Urinary bladder (tissue), 4 donors: ENCODE measurements at places on chromosomes 1 and 21. TPM values are rescaled to one million over a fixed set of nuclear protein-coding genes. Genes with fewer than 3 reads are reported as not detected.

DNA sequence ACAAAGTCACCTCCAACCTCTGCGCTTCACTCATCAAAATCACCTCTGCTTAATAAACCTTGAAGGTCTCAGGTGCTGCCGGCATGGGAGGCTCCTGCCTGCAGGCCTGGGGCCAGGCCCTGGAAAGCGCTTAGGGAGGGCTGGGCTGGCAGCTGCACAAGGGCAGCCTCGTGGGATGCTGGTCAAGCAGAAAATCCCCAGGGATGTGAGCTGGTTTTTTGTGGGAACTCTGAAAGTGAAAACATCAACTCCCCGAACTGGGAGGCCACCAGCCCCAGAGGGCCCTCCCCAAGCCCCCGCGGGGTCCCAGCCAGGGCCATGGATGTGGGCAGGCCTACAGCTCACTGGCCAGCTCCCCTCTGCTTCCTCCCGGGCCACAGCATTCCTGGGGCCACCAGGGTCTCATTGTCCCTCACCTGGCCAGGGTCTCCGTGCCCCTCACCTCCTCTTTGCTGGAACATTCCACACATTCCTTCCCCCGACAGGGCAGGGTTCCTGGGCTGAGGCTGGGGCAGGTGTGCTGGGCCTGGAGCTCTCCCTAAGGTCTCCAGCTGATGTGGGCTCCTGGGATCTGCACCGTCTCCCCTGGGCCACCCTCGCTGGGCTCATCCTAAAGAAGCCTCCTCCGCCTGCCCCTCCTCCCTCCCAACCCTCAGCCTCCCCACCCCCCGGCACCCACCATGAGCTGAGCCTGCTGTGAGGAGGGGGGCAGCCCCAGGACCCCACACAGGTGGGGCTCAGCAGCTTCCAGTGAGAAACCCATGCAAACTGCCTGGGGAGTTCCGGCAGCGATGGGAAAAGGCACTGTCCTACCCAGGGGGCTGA is 36.0 kb upstream of the POFUT2 start:
- no peak for DNase-seq

DNA sequence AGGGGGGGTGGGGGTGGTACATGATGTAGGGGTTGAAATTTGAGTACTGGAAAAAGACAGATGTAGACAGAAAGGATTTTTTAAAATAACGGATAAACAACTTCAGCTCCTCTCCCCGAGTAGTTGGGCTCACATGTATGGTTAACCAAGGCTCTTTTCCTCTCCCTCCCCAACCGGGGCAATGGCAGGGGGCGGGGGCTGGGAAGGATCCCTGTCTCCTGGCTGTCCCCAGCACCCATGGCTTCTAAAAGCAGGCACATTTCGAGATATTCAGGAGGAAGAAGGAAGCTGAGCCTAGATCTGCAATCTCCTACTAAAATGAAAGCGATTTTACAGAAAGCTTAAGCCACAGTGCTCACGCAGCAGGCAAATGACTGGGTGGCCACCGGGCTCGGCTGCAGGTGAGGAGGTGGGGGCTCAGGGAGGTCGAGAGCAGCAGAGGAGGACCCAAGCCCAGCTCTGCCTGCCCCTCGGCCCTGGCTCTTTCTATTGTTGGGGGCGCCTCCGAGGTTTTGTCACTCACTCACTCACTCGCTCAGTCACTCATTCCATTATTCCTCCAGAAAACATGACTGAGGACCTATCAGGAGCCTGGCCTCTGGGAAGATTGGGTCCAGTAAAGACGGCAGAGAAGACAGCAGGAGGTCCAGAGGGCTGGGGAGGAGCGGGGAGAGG is 573.3 kb downstream of the PTPRU start:
- no peak for DNase-seq

DNA sequence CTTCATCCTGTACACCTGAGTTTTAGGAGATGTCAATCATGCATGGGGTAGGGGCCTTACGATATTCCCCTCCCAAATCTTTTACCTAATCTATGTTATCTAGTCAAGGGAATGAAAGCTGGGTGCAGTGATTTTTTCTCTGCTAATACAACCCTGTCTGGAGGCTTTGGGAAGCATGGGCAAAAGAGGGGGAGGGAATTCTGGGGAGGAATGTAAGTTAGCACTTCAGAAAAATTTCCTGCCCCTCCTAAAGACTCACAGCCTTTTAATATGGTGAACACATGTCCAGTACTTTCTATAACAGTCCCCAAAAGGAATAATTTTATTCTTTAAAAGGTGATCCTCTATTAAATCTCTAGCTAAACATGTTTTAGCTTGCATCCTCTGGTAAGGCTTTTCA is 25.6 kb upstream of the PRELP start:
- DNase-seq, result no peak

DNA sequence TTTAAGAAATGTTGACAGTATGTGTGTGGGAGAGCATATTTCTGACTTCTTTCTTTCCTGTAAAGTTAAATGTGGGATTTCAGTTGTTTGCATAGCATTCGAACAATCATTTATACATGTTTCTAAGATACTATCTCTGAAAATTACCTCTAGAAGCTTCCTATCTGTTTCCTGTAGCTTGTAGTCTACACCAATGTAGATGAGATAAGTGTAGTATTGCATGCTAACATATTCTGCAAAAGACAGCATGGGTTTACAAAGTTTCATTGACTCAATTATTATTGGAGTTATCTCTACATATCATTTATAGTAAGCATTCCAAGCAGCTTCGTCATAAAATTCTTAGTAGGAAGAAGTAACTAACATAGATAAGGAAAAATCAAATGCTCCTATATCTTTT is 98.9 kb upstream of the DPYD start:
- no peak for DNase-seq

- DNase-seq, result no peak
These were observed 188.3 kb upstream of the PALMD start for GRCh38 chr1:99457381-99458165.

GPR3 gene
- 1.8 TPM for polyA plus RNA-seq

DNA sequence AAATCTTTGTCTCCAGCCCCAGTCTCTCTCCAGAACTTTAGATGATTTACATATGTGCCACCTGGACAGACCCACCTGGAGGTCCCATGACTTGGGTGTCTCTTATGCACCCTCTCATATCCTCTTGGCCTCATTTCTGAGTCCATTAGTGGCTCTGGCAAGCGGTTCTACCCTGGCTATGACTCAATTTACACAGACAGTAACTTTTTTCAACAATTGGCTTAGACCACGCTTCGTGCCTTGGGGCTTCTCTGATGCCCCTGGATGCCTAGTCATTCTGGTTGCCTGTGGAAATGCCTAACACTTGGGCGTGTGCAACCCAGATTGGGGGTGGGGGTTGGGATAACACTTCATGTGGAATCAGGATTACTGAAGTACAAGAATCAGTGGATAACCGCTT is 57.1 kb upstream of the GADD45A start:
- DNase-seq, result no peak

GRCh38 chr21:38244885-38245869 is 11.6 kb upstream of the KCNJ15 start:
- no peak for DNase-seq

DNA sequence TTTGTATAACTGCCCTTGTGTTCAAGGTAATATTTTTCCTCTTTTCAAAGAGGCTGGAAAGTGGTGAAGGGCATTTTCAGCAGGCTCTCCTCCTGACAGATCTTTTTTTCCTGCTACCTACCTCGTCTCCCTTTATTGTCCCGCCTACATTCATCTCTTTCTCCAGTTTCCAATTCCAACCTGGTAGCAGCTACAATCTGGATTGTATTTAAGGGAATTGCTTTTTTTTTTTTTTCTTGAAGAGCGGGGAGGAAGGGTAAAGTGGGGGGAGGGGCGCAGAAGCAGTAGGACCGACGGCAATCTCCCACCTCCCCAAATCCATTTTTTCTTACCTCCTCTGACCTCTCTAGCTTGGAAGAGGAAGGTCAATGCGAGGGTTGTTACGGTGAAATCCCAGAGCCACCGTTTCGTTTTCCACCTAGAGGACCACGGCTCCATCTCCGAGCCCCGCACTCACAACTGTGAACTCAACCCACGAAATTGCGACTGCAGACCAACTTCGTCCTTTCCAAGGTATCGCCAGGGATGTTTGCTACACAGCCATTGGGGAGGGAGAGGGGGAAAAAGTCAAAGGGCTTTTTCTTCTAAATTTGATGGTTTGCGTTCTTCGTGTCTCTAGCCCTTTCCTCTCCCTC is 464 bp downstream of the COL11A1 start:
- no peak for DNase-seq

SLC35F3 gene
- polyA plus RNA-seq, result 0.04 TPM

S100A1 gene
- polyA plus RNA-seq, result 3.0 TPM

DNA sequence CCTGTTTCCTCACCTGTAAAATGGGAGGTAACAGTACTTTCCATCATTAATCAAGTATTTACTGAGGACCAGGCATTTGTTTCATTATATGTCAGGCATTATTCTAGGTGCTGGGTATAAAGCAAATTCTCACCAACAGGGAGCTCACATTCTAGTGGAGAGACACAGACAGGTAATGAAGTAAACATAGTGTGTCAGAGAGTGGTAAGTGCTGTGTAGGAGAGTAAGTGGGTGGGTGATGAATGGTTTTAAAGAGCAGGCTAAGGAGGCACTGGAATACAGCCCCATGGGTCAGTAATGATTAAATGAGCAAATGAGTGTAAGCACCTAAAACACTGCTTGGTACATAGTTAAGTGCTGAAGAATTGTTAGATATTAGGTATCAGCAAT is 60.4 kb downstream of the DNTTIP2 start:
- no peak for DNase-seq

DNA sequence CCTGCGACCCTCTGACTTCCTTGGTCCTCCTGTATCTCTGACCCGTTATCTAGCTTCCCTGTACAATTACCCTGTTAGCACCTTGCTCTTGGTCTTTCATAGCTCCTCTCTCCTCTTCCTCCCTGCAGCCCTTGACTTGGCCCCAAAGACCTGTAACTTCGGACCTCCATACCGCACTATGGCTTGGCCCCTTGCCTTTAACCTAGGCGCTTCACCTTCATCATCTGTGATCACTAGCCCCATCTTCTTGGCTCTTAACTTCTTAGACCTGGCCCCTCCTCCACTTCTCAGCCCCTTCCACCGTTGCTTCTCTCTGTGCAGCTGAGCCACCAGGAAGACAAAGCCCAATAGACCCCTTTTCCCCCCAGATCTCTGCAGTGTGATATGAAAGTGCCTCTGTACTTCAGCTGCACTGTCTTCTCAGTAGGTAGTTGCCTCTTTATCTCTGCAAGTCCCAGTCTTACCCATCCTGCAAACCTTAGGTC is 740 bp downstream of the ZNF691 start:
- no peak for DNase-seq

- no peak for DNase-seq
These were observed 88.7 kb upstream of the IFFO2 start for GRCh38 chr1:19044975-19045831.

GRCh38 chr21:24369278-24369677 is 1238.0 kb downstream of the MRPL39 start:
- no peak for DNase-seq

STUM gene
- 18.8 TPM for polyA plus RNA-seq

DNA sequence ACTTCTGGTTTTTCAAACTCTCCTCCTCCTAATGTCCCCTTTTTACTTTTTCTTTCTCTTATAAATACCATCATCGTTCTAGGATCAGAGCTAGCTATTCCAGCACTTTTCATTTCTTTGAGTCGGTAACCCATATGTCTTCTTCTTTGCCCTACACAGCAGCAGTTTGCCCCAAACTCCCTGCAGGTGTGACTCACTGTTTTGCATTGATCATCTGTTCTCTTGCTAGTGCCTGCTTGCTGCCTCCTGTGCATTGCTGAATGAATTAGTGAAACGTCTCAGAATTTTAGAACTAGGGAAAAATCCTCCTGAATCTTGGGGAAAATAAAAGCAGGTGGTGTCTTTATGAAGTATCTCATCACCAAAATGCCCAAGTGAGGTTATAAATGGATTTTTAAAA is 21.7 kb downstream of the KCNK2 start:
- no peak for DNase-seq

- DNase-seq, result no peak
These were observed 70.9 kb downstream of the APP start for GRCh38 chr21:26099610-26100219.

CFHR1 gene
- polyA plus RNA-seq, result 0.39 TPM

FMO2 gene
- polyA plus RNA-seq, result 3.2 TPM
